K562 (cell line): ENCODE measurements at places on chromosomes 2 and 18. TPM values are rescaled to one million over a fixed set of nuclear protein-coding genes. Genes with fewer than 3 reads are reported as not detected.

DNA sequence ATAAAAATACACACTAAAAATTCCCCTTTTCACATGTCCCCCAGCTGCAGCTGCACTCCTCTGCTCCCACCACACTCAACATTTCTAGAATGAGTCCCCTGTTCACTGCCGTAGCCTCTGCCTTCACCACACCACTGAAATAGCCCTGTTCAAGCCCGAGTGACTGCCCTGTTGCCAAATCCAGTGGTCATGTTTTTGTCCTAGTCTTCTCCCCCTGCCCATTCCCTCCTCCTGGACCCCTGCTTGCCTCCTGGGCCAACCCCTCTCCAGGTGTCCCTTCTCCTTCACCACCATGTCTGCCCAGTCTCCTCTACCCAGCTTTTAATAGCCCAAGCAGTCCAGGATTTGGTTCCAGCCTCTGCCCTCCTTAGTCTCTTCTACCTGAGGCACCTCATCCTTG lies 97.1 kb upstream of the LGALSL start:
- peaks cover 44% of the 10 kb centered on the region for H3K27me3 ChIP-seq
- no peaks in the 10 kb centered on the region for H3K36me3 ChIP-seq
- no peak for DNase-seq
- H3K4me1 ChIP-seq = no peaks in the 10 kb centered on the region
- no peak overlapping the region for H3K27ac ChIP-seq

DNA sequence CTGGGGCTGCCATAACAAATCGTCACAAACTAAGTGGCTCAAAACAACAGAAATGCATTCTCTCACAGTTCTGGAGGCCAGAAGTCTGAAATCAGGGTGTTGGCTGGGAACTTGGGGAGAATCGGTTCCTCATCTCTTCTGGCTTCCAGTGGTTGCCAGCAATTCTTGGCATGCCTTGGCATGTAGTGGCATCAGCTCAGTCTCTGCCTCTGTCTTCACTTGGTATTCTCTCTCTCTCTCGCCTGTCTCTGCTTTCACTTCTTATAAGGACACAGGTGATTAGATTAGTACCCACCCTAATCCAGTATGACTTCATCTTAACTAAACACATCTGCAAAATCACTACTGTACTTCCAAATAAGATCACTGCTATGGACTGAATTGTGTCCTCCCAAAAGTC lies 695.4 kb upstream of the ID2 start:
- H3K4me3 ChIP-seq = no peak overlapping the region
- H3K27ac ChIP-seq = no peak overlapping the region
- H3K27me3 ChIP-seq = no peaks in the 10 kb centered on the region
- H3K4me1 ChIP-seq = no peaks in the 10 kb centered on the region
- DNase-seq = no peak

DNA sequence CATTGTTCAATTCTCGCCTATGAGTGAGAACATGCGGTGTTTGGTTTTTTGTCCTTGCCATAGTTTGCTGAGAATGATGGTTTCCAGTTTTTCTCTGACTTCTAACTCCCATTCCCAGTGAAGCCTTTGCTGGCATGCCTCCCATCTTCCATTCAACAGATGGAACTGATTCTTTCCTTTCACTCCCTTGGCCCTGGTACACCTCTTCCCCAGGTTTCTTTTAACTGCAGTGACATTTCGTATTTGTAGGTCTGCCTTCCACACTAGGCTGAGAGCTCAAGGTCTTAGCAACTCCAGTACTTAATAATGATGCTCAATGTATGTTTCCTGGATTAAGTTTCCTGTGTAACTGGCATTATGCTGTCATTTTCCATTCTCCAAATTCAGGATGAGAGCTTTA lies 48.5 kb downstream of the GAREM1 start:
- DNase-seq = no peak
- no peaks in the 10 kb centered on the region for H3K36me3 ChIP-seq
- H3K4me1 ChIP-seq = no peaks in the 10 kb centered on the region
- H3K27ac ChIP-seq = no peak overlapping the region

DNA sequence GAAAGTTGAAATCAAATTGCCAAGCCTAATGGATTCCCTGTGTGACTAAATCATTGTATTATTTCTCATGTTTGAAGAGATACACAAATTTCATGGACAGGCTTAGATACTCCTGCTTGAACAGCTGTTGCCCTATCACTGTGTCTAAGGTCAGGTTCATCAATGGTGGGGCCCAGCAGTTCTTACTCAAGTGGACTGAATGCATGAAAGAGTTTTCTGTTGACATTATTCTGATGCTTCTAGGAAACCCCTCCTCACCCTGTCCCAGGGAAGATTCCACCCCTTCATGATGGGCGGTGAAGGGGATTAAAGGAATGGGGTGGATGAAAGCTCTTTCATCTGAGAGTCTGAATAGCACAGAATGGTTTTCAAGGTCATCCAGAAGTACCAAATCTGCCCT lies 148.8 kb downstream of the INO80D start:
- DNase-seq = no peak
- H3K27ac ChIP-seq = no peak overlapping the region
- peaks cover 22% of the 10 kb centered on the region for H3K27me3 ChIP-seq
- H3K36me3 ChIP-seq = no peaks in the 10 kb centered on the region
- H3K4me3 ChIP-seq = no peak overlapping the region
- no peaks in the 10 kb centered on the region; the same call in 1 of the 2 replicates for H3K4me1 ChIP-seq

DNA sequence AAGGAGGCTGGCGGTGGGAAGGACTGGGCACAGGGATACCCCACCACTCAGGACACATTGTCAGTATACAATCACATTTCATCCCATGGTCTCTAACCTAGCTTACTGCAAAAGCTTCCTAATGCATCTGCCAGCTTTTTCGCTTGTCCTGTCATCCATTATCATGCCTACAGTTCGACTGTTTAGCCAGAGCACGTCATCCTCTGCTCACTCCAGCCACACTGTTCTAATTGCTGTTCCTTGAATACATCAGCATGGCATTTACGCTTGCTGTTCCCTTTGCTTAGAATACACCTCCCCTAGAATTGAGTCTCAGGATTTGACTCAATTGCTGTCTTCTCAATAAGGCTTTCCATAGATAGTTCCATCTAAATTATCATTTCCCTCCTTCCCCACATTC lies 166.3 kb downstream of the CCDC148 start:
- no peaks in the 10 kb centered on the region for H3K4me1 ChIP-seq
- H3K4me3 ChIP-seq = no peak overlapping the region
- no peak for DNase-seq
- H3K27me3 ChIP-seq = no peaks in the 10 kb centered on the region
- no peak overlapping the region for H3K27ac ChIP-seq

GRCh38 chr18:3791238-3791637 lies 341.3 kb downstream of the TGIF1 start:
- no peaks in the 10 kb centered on the region for H3K4me1 ChIP-seq
- no peak overlapping the region for H3K4me3 ChIP-seq
- H3K27ac ChIP-seq = no peak overlapping the region
- peaks cover 19% of the 10 kb centered on the region for H3K27me3 ChIP-seq

DNA sequence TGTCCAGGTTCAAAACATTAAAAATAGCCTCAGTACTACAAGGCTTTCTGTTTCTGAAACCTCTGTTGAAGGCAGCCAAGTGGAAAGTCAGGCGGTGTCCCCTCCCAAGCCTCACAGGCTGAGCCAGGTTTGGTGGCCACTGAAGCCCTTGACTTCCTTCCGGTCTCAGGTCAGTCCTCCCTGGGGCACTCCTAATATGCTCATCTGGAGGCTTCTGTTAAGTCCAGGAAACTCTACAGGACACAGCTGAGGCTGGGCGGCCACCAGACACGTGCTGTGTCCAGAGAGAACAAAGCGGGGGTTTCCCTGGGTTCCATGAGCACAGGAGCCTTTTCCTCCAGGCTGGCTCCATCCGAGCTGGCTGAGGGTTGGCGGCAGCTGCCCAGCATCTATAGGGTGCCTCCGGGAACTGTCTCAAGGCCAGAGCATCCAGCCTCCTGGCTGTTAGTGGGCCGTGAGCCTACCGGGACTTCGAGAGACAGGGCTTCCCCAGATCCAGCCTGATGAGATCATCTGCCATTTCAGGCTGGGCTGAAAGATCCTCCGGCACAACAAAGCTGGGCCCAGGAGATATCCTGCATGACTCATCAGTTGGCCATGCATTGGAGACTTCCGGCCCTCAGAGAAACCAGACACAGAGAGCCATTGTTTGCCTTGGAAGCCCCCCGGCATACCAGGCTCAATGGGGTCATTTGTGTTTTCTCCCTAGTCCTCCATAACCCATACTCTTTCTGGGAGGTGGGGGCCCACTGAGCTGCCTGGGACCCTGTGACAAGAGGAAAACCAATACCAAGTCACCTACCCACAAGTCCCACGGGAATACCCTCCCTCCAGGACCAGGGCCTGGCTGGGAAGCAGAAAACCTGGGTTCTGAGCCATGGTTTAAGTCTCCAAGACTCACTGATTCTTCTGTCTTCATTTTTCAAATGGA lies 71.7 kb downstream of the HS1BP3 start:
- H3K27ac ChIP-seq = peak overlapping the region; percentile 97
- H3K27me3 ChIP-seq = no peaks in the 10 kb centered on the region
- peaks cover 44% of the 10 kb centered on the region for H3K4me1 ChIP-seq
- no peak overlapping the region for H3K4me3 ChIP-seq
- peak; percentile 86 for DNase-seq

DNA sequence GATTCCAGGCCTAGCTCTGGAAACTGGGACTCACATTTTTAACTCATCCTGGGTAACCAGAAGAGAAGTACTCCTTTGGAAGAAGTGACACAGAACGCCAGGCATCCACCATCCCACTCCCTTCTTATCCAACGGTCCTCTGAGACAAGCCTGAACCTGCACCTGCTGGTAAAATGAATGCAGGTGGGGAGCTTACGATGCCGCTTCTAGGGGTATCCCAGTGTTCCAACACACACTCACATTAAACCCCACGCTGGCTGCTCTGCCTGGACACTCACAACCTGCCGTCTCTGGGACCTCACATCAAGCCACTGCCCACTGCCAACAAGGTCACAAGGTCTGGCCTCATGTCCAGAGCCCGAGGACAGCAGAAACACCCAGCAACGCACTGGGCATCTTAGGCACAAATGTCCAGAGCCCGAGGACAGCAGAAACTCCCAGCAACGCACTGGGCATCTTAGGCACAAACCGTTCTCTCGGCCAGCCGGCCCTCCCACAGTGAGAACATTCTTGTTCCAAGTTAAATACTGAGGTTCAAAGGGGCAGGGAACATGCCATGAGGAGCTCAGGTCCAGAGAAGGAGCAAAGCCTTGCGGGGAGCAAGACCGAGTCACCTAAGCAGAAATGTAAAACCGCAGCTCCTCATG lies 9.9 kb downstream of the SLC66A2 start:
- DNase-seq = no peak
- peaks cover 37% of the 10 kb centered on the region for H3K4me1 ChIP-seq
- peaks cover 4% of the 10 kb centered on the region for H3K36me3 ChIP-seq
- H3K4me3 ChIP-seq = no peak overlapping the region

DNA sequence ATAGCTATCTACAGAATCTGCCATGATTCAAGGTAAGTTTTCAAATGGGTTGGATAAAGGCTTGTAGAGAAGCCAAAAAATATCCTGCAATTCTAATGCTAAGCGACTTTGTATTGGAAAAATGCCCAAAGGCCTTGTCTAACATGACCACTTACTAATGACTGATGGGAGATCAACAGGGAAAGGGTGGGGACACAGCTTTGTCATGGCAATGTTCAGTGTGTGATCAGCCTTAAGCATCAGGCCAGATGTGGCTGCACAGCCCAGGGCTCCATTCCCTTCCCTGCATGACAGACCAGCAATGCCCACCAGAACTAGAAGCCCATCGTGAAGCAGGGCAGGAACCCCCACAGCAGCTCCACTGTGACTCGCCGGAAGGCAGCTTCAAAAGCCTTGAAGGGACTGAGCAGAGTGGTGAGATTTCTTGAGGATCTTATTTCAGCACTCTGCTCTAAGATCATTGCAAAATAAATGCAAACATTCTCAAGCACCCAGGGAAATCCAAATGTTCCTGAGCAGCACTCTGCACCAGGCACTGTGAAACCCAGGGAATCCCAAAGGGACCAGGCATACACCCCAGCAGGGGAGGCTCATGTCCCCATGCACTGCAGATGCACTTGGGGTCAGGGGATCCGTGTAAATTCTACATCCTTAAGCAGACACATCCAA lies 517.9 kb upstream of the SMIM21 start:
- no peak overlapping the region for H3K27ac ChIP-seq
- H3K4me1 ChIP-seq = no peaks in the 10 kb centered on the region
- no peak for DNase-seq
- H3K36me3 ChIP-seq = no peaks in the 10 kb centered on the region

GRCh38 chr2:216987252-216987821 lies 127.5 kb upstream of the TNP1 start:
- H3K36me3 ChIP-seq = no peaks in the 10 kb centered on the region
- no peaks in the 10 kb centered on the region for H3K4me1 ChIP-seq
- peak; percentile 15 for DNase-seq
- H3K27me3 ChIP-seq = no peaks in the 10 kb centered on the region; the same call in 2 of the 3 replicates

- H3K4me3 ChIP-seq = no peak overlapping the region
- no peaks in the 10 kb centered on the region for H3K4me1 ChIP-seq
- no peaks in the 10 kb centered on the region for H3K27me3 ChIP-seq
- no peak overlapping the region for H3K27ac ChIP-seq
- no peak for DNase-seq
Observed at GRCh38 chr2:124258140-124258880, 233.2 kb downstream of the CNTNAP5 start.

DNA sequence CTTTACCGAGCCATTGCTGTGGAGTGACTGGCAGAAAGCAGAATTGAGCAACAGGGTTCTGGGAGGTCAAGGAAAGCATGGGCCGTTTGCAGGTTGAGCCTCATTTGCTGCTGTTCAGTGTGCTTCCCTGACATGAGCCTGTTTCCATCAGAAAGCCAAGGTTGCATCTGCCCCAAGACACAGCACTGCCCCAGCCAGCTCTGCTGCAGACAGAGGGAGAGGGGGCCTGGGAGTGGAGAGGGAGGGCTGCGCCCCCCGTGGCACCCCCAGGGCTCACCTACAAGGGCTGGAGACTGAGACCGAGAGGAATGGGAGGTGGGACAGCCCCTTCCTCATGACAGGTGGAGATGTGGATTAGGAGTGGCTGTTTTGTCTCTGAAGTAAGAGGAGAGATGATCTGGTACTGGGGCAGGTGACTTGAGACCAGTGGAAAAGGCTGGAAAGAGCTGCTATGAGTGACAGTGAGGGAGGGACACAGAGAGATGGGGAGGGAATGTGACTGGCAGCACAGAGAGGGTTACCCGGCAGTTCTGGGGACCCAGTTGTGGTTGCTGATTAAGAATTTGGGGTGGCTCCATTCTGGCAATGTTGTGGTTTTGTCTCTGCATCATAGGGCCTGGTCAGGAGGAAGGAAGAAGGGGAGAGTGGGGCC lies 218.0 kb downstream of the DYSF start:
- no peaks in the 10 kb centered on the region for H3K36me3 ChIP-seq
- no peak for DNase-seq

The ABCB11 gene
- total RNA-seq = 0.18 and 0.25 TPM in 2 replicates

The DSC2 gene
- 11.6 and 11.8 TPM in 2 replicates for total RNA-seq

The OR6B2 gene
- total RNA-seq = not detected in 2 replicates

The RIOK3 gene
- 61.2 and 62.9 TPM in 2 replicates for total RNA-seq

The PXDN gene
- 0.49 and 0.94 TPM in 2 replicates for total RNA-seq

The GALR1 gene
- total RNA-seq = not detected in 2 replicates

The FSHR gene
- not detected in 2 replicates for total RNA-seq

The KCNG3 gene
- not detected in 2 replicates for total RNA-seq

The VWA3B gene
- total RNA-seq = not detected in 2 replicates

The LHCGR gene
- total RNA-seq = not detected in 2 replicates
